ENCODE measurements at places on chromosomes 13 and 19. TPM values are rescaled to one million over a fixed set of nuclear protein-coding genes. Genes with fewer than 3 reads are reported as not detected.
A peak's percentile ranks its signal among the peaks of the same experiment; 100 is the strongest.

DNA sequence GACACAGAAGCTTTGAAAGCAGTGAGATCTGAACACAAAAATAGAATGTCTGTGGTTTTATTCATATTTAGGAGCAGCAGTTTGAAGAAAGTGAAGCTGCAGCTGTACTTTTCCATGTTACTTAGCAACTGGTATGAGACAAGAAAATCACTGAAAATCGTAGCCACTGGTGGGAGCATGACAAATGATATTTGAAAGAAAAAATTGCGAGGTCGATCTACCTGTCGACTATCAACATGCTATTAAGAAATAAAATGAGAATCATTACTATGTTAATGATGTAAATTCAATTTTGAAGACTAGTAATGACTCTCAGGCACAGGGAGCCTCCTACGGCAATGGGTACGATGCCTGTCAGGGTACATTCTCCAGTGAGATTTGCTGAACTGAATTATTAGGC lies 436.4 kb downstream of the SLITRK5 start:
- H3K27me3 ChIP-seq = no peaks in the 10 kb centered on the region
- no peak overlapping the region for H3K4me3 ChIP-seq
- no peak overlapping the region for H3K27ac ChIP-seq
- peaks cover 5% of the 10 kb centered on the region for H3K36me3 ChIP-seq

The SIGLEC14 gene
- not detected for total RNA-seq

- DNase-seq = no peak
- H3K27ac ChIP-seq = no peak overlapping the region
- H3K27me3 ChIP-seq = no peaks in the 10 kb centered on the region
- H3K4me1 ChIP-seq = no peaks in the 10 kb centered on the region
- no peaks in the 10 kb centered on the region for H3K36me3 ChIP-seq
- H3K4me3 ChIP-seq = no peak overlapping the region
These were observed 405.6 kb upstream of the PCDH9 start for GRCh38 chr13:67635754-67636153.

The COL5A3 gene
- total RNA-seq = not detected

- DNase-seq = no peak
- H3K4me1 ChIP-seq = peaks cover 15% of the 10 kb centered on the region
- H3K27ac ChIP-seq = peak overlapping the region; percentile 4
These were observed 831 bp upstream of the CBARP start for GRCh38 chr19:1238369-1239303.

DNA sequence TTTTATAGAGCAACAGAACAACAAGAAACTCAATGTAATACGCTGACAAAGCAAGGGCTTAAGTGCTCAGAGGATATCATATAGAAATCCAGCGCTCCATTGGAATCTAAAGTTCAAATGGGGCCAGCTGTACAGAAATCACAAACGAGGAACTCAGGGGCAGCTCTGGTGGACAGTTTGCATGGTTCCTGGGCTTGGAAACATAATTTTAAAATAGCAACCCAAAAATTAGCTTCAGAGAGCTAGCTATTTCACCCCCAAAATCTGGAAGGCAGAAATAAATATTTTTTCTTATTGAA lies 19.2 kb upstream of the LATS2 start:
- peaks cover 3% of the 10 kb centered on the region for H3K4me1 ChIP-seq
- H3K27ac ChIP-seq = no peak overlapping the region
- DNase-seq = no peak
- no peak overlapping the region for H3K4me3 ChIP-seq
- no peaks in the 10 kb centered on the region for H3K36me3 ChIP-seq
- H3K27me3 ChIP-seq = peaks cover 11% of the 10 kb centered on the region

DNA sequence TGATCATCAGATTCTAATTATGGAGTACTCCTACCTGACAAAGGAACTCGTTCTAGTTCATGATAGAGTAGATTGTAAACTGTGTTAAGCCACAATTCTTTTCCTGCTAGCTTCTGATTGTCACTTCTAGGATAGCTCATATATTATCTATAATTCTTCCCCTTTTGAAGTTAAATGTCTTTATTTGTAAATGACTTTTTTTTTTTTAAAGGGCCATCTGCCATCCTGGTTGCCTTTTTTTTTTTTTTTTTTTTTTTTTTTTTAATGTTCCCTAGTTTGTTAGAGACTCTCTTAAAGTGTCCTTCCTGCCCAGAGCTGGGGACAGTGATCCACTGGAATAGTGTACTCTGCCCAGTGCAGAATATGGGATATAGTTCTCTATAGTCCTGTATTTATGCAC lies 4.3 kb downstream of the CHAMP1 start:
- no peak for DNase-seq
- no peaks in the 10 kb centered on the region for H3K27me3 ChIP-seq
- no peak overlapping the region for H3K4me3 ChIP-seq
- no peak overlapping the region for H3K27ac ChIP-seq
- H3K36me3 ChIP-seq = peaks cover 7% of the 10 kb centered on the region

The CYP2S1 gene
- not detected for total RNA-seq

DNA sequence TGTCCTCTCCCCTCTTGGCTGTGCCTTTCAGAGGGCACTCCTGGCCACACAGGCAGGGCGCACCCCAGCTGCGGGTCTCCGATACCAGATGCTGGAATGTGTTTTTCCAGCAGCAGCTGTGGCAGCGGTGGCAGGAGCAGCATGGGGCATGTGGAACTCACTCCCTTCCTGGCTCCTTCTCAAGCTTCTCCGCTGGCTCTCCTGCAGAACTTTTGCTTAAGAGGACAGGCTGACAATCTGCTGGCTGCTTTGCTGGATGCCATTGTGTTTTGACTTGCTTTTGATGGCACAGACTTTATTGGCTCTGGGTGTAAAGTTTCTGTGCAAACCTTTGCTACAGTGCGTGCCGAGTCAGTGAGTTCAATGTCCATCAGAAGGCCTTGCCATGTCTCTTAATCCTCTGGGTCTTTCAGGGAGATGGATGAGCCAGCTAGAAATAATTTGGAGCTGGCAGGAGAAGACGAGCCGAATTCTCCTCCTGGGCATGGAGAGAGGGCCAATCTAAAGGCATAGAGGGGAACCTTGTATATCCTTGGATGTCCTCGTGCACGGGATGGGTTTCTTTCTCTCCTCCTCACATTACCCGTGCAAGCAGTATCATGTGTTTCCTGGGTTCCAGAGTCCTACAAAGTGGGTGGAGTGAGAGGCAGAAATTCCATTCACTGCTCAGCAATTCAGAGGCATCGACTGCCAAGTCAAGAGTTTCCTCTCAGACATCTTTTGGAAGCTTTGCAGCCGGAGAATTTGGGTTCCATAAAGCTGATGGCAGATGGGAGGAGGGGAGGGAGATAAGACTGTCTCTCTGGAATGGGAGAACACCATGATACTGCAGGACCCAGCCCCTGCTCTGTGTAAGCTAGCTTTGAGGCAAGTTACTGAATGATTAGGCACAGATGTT lies 231.2 kb downstream of the FGF9 start:
- H3K27ac ChIP-seq = no peak overlapping the region
- no peaks in the 10 kb centered on the region for H3K27me3 ChIP-seq
- no peak for DNase-seq
- no peaks in the 10 kb centered on the region for H3K4me1 ChIP-seq
- no peaks in the 10 kb centered on the region for H3K36me3 ChIP-seq

DNA sequence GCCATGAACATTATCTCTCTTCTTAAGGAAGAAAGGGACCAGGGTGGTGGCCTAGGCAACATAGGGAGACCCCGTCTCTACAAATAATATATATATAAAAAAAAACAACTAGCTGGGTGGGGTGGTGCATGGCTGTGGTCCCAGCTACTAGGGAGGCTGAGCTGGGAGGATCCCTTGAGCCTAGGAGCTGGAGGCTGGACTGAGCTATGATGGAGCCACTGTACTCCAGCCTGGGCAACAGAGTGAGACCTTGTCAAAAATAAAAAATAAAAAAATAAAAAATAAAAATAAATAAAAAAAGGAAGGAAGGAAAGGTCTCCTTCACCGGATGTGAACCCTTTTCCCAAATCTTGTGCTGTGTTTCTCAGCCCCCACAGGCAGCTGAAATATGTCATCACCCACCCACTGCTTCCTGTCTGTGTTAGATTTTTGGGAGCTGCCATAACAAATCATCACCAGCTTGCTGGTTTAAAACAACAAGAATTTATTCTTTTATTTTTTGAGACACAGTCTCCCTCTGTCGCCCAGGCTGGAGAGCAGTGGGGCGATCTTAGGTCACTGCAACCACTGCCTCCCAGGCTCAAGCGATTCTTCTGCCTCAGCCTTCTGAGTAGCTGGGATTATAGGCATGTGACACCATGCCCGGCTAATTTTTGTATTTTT lies 9.5 kb upstream of the TSPAN16 start:
- H3K4me3 ChIP-seq = no peak overlapping the region
- H3K4me1 ChIP-seq = peaks cover 4% of the 10 kb centered on the region
- DNase-seq = no peak
- H3K36me3 ChIP-seq = no peaks in the 10 kb centered on the region

DNA sequence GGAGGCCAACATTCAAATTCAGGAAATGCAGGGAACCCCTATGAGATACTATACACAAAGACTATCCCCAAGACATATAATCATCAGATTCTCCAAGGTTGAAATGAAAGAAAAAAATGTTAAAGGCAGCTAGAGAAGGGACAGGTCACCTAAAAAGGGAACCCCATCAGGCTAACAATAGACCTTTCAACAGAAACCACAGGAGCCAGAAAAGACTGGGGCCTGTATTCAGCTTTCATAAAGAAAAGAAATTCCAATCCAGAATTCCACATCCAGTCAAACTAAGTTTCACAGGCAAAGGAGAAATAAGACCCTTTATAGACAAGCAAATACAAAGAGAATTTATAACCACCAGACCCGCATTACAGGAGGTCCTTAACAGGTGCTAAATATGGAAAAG lies 1703.6 kb upstream of the PRR20A start:
- H3K27me3 ChIP-seq = no peaks in the 10 kb centered on the region
- no peak overlapping the region for H3K4me3 ChIP-seq
- H3K4me1 ChIP-seq = no peaks in the 10 kb centered on the region
- DNase-seq = no peak

- H3K27ac ChIP-seq = no peak overlapping the region
- no peaks in the 10 kb centered on the region for H3K27me3 ChIP-seq
- no peak for DNase-seq
- no peaks in the 10 kb centered on the region for H3K4me1 ChIP-seq
These were observed 278.7 kb upstream of the GPC6 start for GRCh38 chr13:92947770-92948434.

GRCh38 chr19:48588670-48589401 lies 17.7 kb upstream of the SPACA4 start:
- peak overlapping the region; percentile 52 for H3K27ac ChIP-seq
- DNase-seq = peak; percentile 90
- H3K4me1 ChIP-seq = peaks cover 9% of the 10 kb centered on the region

DNA sequence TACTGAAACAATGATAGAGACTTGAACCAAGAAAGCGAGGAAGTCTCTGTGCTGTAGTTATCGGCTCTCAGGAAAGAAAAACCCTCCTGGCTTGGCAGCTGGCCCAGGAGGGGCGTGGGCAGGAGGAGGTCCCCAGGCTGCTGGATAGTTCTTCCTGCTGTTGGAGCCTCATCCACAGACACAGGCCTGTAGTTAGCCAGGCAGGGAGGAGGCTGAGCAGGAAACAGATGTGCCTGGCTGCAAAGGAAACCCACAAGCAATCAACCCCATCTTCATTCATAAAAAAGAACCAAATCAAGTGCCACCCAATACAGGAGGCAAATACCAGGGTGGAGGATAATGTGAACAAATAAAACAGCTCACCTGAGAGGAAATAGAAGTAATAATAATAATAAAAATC lies 86.2 kb downstream of the IRS2 start:
- no peak overlapping the region for H3K4me3 ChIP-seq
- no peak for DNase-seq
- H3K27me3 ChIP-seq = peaks cover 54% of the 10 kb centered on the region
- H3K36me3 ChIP-seq = peaks cover 11% of the 10 kb centered on the region
- H3K27ac ChIP-seq = no peak overlapping the region

DNA sequence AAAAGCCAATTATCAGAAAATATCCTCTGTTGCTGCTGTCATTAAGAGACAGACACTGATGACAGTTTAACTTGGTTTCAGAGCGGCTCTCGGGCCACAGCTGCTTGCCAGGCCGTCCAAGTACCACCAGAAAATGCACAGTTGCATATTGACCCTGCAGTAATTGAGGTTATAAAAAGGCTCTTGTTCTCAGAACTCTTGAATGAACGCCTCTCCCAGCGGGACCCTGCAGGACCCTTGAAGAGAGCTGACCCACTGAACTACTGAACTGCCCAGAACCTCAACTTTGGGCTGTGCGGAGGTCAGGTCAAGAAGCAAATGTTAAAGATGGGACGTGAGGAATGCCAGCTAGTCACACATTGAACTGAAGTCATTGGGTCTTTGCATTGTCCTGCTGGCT lies 1559.0 kb upstream of the SLC10A2 start:
- no peaks in the 10 kb centered on the region for H3K36me3 ChIP-seq
- DNase-seq = no peak
- H3K27me3 ChIP-seq = no peaks in the 10 kb centered on the region
- no peaks in the 10 kb centered on the region for H3K4me1 ChIP-seq

DNA sequence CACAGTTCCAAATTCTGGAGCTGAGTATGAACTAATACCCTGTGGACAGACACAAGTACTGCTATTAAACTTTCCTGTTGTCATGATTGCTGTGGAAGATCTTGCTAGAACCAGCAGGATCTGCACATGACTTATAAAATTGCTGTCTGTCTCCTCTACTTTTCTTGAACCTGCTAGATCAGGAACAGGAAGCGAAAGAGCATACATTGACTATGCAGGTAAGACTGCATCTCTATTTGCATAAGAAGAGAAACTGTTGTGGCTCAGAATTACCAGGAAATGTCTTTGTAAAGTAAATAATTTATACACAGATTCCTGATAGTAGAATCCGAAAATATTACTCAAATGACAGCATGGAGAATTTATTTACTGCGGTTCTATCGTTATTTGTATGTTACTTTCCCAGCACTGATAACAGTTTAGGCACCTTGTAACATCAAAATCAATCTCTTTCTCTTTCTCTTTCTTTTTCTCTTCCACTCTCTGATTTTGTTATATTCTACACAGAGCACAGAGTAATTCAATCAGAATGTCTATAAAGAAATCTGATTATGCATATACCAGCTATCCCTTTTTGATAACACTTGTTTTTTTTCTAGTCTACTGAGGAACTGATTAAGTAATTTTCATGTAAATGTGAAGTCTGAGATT lies 226.5 kb downstream of the MYO16 start:
- no peak overlapping the region for H3K4me3 ChIP-seq
- H3K27ac ChIP-seq = no peak overlapping the region
- no peaks in the 10 kb centered on the region for H3K4me1 ChIP-seq

The GJA3 gene
- total RNA-seq = 0.05 TPM

DNA sequence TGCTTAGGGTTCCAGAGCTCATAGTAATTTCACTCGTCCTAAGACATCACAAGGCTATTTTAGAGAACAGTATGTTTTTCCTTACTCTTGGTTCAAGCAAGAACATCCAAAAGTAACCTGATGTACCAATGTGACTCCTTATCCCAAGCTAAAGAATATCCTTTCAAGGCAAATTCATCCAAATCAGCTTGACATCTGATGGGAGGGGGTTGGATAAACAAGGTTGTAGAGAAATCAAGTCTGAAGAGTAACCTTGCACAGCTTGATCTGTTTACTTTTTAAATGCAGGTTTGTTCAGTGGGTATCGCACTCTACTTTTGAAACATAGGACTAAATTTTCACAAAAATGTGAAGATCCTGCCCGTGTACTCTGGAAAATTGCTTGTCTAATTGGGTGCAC lies 201.2 kb downstream of the GGACT start:
- no peak for DNase-seq
- H3K4me1 ChIP-seq = peaks cover 4% of the 10 kb centered on the region
- no peak overlapping the region for H3K4me3 ChIP-seq

The SERPINE3 gene
- not detected for total RNA-seq

- peak overlapping the region; percentile 63 for H3K4me3 ChIP-seq
- H3K27ac ChIP-seq = peak overlapping the region; percentile 80
- peaks cover 23% of the 10 kb centered on the region for H3K4me1 ChIP-seq
- peaks cover 17% of the 10 kb centered on the region for H3K36me3 ChIP-seq
- H3K27me3 ChIP-seq = no peaks in the 10 kb centered on the region
- DNase-seq = no peak
These were observed 27.3 kb downstream of the RUBCNL start for GRCh38 chr13:46359714-46360113.

The DCT gene
- total RNA-seq = not detected

The AMER2 gene
- total RNA-seq = not detected
